ENCODE measurements at places on chromosomes 2 and 18.

DNA sequence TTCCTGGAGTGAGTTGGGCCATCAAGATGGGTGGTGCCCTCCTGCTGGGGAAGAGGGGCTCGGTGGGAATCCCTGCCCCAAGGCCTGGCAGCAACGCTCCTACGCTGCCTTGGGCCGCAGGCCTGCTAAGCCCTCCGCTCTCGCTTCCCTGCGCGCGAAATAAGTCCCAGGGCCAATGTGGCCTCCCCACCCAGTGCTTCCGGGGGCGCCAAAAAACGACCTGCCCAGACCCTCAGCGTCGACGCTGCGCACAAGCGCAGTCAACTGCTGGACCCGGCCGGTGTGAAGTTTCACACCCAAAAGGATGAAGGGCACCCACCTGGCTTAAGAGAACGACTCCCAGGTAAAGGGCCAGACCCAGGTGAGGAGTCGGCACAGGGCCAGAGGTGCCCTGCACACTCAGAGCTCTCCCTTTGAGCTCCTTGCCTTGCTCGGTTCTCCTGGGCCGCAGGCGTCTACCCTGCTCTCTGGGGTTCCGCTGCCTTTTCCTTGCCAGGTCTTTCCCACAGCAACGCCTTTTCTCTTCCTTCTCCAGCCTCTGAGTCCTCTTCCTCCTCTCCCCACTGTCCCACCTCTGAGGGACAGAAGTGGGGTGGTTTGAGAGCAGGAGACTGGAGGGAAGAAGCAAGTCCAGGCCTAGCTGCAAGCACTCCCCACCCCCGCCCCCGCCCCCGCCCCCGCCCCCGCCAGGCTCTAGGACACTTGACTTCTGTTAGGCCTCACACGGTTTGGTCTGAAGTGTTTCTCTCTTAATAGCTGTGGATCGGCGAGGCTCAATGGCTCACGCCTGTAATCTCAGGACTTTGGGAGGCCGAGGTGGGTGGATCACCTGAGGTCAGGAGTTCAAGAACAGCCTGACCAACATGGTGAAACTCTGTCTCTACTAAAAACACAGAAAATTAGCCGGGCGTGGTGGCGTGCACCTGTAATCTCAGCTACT, at the start of gene DNAJC5G:
Gene DNAJC5G (plus strand): TSS at position 223 of the 940 bp plus-strand sequence. CDS start 1,296 bp downstream, outside the sequence.
- no peak for DNase-seq

GRCh38 chr2:235951982-235952381, 216.2 kb downstream of the GBX2 start:
- no peak for DNase-seq

GRCh38 chr2:201127570-201127969, 11.6 kb downstream of the CFLAR start:
- DNase-seq, result no peak

- DNase-seq, result no peak
These were observed 141.4 kb downstream of the SPP2 start for GRCh38 chr2:234191819-234192407.

GRCh38 chr18:6257950-6258349, 156.8 kb downstream of the L3MBTL4 start:
- DNase-seq, result no peak

- DNase-seq, result no peak
These were observed 63.7 kb upstream of the DAPL1 start for GRCh38 chr2:158731386-158731785.

DNA sequence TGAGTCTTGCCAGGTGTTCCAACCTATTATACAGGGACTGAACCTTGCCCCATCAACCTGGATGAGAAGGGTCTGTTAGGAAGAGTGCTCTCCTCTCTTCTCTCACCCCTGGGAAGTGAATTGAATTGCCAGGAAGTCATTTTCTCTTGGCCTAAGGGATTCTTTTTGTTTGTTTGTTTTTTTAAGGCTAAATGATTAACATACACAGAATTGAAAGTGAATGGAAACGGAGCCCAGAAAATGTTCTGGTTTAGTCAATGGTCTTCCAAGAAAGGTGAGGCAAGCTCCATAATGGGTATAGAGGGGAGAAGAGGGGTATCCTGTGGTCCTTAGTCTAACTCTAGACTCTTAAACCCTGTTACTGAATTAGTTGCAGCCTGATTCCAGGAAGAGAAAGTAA, 189.1 kb downstream of the FSHR start:
- no peak for DNase-seq

DNA sequence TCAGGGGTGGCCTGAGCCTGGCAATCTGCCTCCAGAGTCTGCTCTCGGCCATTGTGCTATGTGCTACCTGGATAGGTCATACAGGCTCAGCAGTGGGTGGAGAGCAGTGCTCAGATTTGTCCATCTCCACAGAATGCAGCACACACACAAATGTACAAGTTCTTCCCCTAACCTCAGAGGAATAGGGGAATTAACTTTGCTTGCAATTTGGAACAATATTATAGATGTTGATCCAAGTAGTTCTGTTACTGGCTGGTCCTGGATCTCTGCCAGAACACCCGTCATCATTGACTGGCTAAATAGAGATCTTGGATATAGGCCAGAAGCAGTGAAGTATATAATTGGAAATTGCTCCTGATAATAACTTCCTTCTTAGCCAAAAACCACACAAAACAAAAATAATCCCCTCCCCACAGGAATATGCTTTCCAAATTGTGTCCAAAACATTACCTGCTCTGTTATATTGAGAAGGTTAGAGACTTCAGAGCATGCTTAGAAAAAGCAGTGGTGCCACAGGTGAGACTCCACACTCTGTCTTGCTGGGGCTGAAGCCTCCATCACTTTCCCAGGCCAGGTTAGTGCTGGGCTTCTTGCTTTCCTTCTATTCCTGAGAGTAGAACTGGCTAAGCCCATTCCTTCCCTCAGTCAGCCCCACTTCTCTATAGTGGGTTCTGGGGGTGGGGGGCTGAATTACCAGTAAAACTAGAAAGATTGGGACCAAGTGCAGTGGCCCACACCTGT, 38.8 kb downstream of the NCAPH start:
- DNase-seq, result no peak

DNA sequence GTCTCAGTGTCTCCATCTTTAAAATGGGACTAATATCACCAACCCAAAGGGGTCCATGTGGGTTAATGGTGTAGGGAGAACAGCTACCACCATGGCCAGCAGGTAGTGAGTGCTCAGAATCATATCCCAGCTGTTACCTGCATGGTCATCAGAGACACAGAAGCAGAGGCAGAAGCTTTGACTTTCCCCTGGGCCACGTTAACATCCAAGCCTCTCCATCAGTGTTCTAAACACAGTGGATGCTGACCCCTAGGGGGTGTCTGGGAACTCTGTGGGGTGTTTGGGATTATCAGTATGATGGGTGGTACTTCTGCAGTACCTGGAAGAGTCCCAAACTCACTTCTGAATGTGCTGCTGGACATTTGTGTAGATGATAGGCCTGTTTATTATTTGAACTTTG, 93.6 kb downstream of the GYPC start:
- DNase-seq, result no peak

DNA sequence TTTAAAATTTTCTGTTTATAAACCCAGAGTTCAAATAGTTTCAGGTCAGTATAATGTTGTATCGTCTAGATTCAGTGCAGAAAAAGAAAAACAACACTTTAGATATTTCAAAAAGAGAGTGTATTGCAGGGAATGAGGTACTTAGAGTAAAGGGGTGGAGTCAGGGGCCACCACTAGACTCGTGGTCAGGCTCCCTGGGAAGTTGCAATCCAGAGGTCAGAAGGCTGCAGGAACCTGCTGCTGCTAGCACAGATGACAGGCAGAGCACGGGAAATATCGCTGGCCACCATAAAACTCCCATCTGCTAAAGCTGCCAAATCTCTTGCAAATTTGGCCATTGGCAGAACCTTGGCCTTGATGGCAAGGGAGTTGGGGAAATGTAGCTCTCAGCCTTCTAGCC, 64.6 kb downstream of the THNSL2 start:
- no peak for DNase-seq

DNA sequence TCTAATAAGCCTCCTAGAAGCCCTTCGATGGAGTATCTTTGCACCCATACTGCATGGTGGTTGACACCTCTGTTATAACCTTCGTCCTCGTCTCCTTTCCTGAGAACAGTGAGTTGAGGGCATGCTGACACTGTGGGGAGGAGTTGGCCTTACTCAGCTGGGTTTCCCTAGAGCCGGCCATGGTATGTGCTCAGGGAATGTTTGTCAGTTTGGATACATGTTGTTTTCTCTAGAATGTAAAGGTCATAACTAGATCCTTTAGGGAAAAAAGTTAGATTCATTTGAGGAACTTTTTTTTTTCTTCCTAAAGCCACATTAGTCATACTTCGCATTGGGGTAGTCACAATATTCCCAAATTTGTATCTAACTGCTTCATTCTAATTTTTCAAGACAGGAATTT, 106.0 kb upstream of the FOSL2 start:
- no peak for DNase-seq

GRCh38 chr2:228131833-228132232, 49.7 kb downstream of the SPHKAP start:
- DNase-seq, result no peak

- DNase-seq, result no peak
These were observed 39.4 kb downstream of the SERPINB8 start for GRCh38 chr18:64009305-64009704.

GRCh38 chr18:62663731-62664336, 51.5 kb upstream of the PHLPP1 start:
- no peak for DNase-seq

DNA sequence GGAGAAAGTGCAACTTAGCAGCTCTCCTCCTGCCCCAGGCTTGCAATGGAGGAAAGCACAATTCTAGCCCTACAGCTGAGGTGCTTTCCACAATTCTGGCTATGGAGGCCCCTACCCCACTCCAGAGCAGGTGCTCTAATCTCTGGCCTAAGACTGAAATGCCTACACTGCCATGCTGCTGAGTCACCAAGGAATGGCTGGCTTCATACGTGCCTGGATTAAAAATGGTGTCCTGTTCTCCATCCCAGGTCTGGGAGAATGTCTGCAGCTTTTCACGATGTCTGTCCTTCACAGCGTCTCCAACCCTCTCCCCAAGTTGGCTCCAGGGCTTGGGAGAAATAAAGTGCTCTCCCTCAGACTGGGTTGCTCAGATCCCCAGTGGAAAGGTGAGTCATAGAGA, 48.5 kb downstream of the MBOAT2 start:
- no peak for DNase-seq

DNA sequence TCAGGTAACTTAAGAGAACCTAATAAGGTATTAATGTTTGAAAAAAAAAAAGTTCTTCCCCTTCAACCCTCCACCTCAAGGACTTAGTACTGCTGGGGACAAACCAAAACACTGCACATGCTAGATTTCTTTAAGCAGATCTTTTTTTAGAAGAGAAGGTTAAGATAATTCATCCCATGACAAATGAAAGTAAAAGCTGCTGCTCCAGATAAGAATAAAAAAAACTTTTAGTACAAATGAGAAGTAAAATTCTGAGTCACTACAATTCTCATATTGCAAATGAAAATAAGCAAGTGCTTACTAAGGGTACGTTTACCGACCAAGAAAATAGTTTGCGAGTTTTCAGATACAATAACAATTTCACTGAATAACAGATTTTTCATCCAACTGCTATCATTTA, 8.9 kb downstream of the STAM2 start:
- no peak for DNase-seq

DNA sequence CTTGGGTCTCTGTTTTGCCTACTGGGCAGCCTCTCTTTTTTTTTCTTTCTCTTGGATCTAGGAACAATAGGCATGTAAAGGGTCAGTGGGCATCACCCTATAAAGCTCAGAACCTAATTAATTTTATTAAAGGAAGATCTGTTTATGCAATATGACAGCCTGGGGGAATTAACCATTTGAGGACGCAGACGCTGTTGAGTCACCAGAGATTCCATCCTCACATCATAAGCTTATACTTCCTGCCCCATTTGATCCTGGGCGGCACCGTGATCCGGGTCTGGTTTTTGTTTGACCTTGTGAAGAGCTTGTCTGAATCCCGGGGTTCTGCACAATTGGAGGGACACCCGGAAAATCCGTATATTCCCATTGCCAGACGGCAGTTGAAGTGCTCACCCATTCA, 16.8 kb upstream of the BCL11A start:
- no peak for DNase-seq

DNA sequence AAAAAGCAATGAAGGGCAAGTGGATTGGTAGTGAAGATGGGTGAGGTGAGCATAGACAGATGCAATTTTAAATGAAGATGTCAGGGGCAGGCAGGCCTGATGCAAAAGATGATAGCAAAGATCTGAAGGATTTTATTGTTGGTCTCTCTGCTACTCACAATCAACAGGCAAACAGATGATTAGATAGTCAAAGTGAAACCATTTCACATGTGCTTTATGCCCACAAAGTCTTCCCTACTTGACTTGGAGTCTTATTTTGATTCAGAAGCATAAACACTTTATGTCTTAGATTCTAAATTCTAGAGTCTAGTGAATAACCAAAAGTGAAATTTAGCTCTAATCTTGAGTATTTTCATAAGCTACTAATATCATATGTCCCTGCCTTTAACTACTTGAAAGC, 153.8 kb upstream of the HNRNPA3 start:
- DNase-seq, result no peak

DNA sequence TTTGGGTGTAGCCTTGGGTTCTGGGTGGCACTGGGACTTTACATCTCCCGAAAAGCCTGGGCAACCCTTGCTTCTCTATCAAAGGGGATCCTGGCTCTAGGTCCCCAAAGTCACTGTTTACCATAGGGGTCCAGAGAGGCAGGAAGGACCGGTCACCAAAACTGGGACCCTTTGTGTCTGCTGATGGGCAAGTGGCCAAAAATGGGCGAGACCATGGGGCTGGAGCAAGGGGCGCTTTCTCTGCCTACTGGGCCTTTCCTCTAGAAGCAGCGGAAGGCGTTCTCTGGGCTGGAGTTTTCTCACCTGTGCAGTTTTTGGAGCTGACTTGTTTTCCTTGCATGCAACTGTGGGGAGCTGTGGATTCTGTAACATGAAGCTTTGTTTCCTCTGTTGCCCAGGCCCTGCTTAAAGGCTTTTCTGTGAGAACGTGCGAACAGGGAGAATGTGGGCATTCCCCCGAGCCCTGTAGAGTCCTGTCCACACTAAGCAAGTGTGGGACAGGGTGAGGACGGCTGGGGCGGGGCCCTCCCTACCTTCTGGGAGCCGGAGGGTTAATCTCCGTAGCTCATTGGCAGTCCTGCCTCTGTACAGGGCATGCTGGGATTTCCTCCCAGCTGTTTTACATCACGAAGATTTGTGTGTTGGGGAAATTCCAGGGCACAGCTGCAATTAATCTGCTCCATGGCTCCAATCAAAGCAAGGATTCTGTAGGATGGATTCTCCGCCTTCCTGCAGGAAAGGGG, 50.2 kb downstream of the TGOLN2 start:
- DNase-seq, result no peak

- DNase-seq, result no peak
These were observed 614.0 kb upstream of the CRIM1 start for GRCh38 chr2:35741556-35741955.

GRCh38 chr18:30652387-30652786, 390.2 kb downstream of the DSC3 start:
- DNase-seq, result no peak

GRCh38 chr18:4854671-4855070, 342.4 kb downstream of the AKAIN1 start:
- no peak for DNase-seq

GRCh38 chr18:9906481-9906880, 7.3 kb upstream of the VAPA start:
- DNase-seq, result no peak

DNA sequence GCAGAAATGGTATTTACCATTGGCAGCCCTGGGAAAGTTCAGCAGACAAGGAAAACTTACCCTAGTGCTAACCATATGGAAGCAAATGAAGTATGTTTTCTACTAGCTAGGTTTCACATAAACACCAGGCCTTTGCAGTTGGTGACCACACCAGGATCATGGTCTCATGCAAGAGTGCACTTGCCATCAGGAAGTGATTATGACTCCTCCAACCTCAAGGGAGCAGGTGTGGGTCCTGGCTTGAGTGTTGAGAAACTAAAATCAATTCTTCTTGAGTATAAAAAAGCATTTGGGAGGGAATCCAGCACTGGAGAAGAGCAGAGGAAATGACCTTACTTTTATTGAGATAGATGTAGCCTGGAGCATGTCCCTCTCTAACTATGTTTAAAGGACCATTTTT, 56.8 kb upstream of the SPAG16 start:
- no peak for DNase-seq

All from stimulated activated CD8-positive, alpha-beta memory T cell treated with anti-CD3 and anti-CD28 coated beads, Interleukin-2, amount 100 ng/mL, for 48 hours (primary cell).